ENCODE measurements at places on chromosomes 7 and 10. TPM values are rescaled to one million over a fixed set of nuclear protein-coding genes. Genes with fewer than 3 reads are reported as not detected.

The CTTNBP2 gene
- total RNA-seq = 0.41 TPM

The SLIT1 gene
- 0.03 TPM for total RNA-seq

The ZFAND4 gene
- total RNA-seq = 6.0 TPM

The TAS2R3 gene
- total RNA-seq = not detected

The JCAD gene
- total RNA-seq = 9.6 TPM

The LLCFC1 gene
- total RNA-seq = not detected

The CPA2 gene
- total RNA-seq = not detected

The NEUROD6 gene
- not detected for total RNA-seq

The ZNF736 gene
- total RNA-seq = 0.01 TPM

The CTNNA3 gene
- total RNA-seq = not detected

The PDE6C gene
- not detected for total RNA-seq

The PRPS1L1 gene
- not detected for total RNA-seq

The THSD7A gene
- total RNA-seq = 2.8 TPM

The TMEM60 gene
- total RNA-seq = 25.8 TPM

The CACNB2 gene
- not detected for total RNA-seq

The LRRC18 gene
- not detected for total RNA-seq

The RP9 gene
- 36.1 TPM for total RNA-seq

The TSPAN12 gene
- 0.49 TPM for total RNA-seq

The NUTM2A gene
- total RNA-seq = 0.07 TPM

The MYPN gene
- total RNA-seq = 2.5 TPM

The CCL24 gene
- not detected for total RNA-seq

The SAMD9L gene
- total RNA-seq = 1.4 TPM

The NEUROG3 gene
- total RNA-seq = not detected

The PARD3 gene
- 83.6 TPM for total RNA-seq

The GPER1 gene
- total RNA-seq = 0.79 TPM

The BICC1 gene
- total RNA-seq = 32.9 TPM

The NKX2-3 gene
- total RNA-seq = 0.06 TPM

The CASD1 gene
- 13.9 TPM for total RNA-seq

The TRIP6 gene
- total RNA-seq = 47.7 TPM

The HOXA11 gene
- total RNA-seq = 0.65 TPM

The UCN3 gene
- total RNA-seq = not detected

The SPDYE2B gene
- total RNA-seq = not detected

The GRM3 gene
- total RNA-seq = not detected

The GPR15LG gene
- total RNA-seq = not detected

The LANCL2 gene
- total RNA-seq = 14.3 TPM

The CYP2W1 gene
- 0.03 TPM for total RNA-seq

The APBB1IP gene
- total RNA-seq = 8.5 TPM

The CARD11 gene
- total RNA-seq = 1.3 TPM

The SPACDR gene
- 0.90 TPM for total RNA-seq

The TMEM176A gene
- total RNA-seq = not detected

The RBP3 gene
- total RNA-seq = not detected

The NAT16 gene
- total RNA-seq = 0.17 TPM

The C10orf53 gene
- not detected for total RNA-seq
